RPMI8226 (cell line): ENCODE measurements at places on chromosomes 7 and 10.

DNA sequence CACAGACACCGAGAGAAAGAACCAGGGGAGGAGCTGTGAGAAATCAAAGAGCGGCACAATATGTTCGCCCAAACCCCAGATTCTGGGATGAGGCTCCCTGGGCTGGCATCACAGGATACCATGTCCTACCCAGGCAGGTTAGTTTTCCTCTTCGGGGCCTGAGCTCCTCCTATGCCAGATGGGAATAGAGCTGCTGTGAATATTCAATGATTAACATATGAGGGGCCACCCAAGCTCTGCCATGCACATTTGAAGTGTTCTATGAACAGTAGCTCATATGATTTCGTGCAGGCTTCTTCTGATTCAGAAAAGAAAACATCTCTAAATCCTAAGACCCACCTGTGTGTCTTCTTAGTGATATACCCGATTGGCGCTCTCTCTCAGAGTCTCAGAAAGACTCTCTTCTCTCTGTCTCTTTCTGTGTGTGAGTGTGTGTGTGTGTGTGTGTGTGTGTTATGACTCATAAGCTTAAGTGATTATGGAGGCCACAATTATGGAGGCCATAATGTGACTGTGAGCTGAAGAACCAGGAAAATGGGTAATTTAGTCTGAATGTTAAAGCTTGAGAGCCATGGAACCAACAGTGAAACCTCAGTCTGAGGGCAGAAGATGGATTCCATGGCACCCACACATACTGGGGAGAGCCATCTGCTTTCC, 220.5 kb downstream of the KLF6 start:
- DNase-seq = no peak

DNA sequence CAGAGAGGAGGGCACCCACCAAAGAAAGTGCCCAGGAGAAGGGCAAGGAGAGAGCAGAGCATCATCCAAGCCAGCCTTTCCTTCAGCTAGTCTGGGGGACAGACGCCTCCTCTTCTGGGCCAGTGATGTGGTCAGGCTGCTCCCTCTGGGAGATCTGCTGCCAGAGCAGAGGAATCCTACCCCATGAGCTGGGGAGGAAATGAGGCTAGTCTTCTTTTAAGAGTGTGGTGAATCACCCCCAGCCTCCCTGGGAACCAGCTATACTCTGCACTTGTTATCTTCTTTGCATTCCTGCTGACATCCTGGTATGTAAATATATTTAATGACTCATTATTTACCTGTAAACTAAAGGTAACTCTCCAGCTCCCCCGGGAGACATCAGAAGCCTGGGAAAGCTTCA, 41.6 kb upstream of the EPHB6 start:
- no peak for DNase-seq

DNA sequence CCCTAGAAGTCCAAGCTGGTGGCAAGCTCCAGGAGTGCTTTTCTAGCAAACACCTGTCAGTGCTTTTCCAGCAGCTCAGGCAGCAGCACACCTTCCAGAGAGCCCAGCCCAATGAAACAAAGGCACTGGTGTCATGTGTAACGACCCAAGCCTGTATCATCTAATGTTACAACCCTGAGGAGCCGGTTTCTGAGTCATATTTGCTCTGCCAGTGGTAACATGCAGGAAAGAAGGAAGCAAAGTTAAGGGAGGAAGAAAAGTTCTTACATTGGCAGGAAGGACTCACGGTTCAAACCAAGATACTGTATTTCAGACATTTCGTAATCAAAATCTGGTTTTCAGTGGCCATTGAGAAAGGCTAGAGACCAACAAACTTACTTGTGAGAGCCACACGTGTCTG, at the start of gene ANKRD22:
Gene ANKRD22 (minus strand): TSS at position 139 of the 400 bp plus-strand sequence. CDS start 237 bp downstream, outside the sequence.
- no peak for DNase-seq

- DNase-seq = no peak
Measured at GRCh38 chr7:133623721-133624120, 370.8 kb downstream of the EXOC4 start.

DNA sequence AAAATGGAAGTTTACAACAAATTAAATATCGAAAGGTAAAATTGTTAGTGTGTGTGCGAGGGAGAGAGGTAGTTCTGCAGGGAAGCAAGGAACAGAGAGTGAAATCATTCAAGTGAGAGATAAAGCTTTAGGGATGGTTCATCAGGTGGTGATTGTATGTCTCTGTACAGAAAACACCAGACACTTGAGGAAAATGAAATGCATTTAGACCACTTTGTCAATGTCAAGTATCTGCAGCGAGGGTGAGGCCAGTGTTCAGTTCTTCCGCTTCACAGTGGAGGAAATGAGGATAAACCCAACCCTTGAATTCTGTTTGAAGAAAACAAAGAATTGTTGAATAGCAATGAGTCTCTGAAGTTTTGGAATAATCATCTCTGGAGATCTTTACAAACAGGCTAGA, 14.4 kb upstream of the ITGB1 start:
- DNase-seq = no peak

GRCh38 chr7:41113719-41114118, 589.2 kb downstream of the INHBA start:
- DNase-seq = no peak

GRCh38 chr7:118352867-118353453, 128.5 kb downstream of the ANKRD7 start:
- DNase-seq = peak; percentile 42

- no peak for DNase-seq
Measured at GRCh38 chr7:47875998-47876744, 72.1 kb downstream of the PKD1L1 start.

DNA sequence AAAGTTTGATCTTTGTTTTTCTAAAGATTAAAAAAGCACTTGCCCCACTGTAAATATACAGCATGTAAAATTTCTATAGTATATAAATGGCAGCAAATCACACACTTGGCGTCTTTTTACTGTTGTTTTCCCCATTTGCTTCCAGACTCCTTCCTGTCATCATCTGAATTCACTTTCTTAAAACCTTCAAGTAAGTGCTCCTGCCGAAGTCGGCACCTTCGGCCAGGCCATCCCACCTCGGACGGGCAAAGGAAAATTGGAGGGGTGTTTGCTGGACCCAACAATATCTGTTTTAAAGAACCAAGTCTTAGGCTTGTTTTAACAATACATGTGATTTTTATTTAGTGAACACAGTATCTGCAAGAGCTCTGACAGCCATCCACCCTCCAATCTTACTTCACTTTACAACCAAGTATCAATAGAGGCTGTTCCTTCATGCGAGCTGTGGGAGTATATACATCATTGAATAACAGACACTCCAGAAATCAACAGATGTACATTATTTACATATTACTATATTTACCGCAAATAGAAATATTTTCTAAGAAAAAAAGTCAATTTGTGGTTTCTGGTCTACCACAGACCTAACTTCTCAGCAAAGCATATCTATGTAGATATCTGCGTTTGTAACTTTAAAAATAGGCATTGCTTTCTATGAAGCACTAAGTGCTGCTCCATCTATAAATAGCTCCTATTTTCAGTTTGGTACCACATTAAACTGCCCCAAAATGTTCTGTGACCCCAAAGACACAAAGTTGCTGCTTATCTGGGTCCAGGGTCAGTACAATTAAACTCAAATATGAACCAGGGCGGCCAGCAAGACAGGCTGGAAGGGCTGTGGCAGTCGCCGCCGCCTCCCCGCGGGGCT, 110.7 kb downstream of the CYTH3 start:
- no peak for DNase-seq

GRCh38 chr10:126312167-126312566, 76.1 kb downstream of the ADAM12 start:
- DNase-seq = no peak

GRCh38 chr7:147474862-147475261, 1115.7 kb upstream of the C7orf33 start:
- no peak for DNase-seq

- DNase-seq = no peak
Measured at GRCh38 chr10:62919776-62920175, 103.6 kb upstream of the EGR2 start.

DNA sequence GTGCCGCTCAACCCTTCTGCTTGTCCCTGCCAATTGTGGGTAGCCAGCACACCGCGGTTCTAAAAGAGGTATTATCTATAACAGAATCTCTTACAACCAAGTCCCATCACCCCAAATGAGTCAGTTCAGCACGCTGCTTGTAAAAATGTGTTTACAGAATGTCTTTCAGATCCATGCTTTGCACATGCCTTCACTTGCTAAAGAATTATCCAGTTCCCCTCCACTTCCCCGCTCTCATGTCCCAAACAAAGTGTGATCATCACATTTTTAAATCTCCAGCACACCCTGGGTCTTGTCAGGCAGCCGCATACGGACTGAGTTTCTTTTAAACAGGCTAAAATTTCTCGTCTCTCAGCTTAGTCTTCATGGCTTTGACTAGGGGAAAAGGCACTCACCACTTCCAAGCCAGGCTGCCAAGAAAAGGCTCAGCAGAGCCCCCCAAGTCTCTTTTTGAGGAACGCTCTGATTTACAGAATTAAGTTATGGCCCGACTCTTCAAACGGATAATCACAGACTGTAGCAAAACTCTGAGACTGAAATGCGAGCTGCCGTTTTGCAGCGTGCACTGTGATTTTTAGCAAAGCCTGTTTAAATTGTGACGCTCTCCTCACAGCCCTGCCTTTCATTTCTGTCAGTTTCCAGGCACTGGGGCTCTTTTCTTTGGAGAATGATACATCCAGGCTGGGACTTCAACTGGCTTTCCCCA, 29.8 kb upstream of the FGFR2 start:
- no peak for DNase-seq

DNA sequence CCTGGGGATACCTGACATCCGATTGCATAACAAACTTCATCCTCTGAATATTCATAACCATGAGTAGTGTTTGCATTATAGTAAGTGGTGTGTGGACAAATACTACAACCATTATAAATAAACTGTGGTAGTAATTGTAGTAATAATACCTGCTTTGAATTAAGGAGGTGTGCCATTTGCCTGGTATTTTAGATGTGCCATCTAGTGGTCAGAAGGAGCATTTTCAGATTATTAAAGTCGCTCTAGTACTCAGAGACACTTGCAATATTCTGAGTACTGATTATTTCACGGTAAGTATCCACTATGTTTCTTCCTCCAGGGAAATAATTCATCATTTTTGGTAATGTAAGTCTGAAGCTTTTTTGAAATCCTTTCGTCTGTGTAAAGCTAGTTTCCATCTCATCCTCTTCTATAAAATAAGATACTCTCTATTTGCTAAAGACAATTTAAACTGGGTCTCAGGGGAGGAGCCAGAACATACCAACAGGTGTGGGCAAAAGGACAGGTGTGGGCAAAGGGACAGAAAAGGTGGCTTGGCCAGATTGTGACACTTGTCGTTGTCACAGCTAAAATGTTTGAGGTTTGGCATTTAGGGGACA, 115.3 kb upstream of the WDR11 start:
- DNase-seq = peak; percentile 2

DNA sequence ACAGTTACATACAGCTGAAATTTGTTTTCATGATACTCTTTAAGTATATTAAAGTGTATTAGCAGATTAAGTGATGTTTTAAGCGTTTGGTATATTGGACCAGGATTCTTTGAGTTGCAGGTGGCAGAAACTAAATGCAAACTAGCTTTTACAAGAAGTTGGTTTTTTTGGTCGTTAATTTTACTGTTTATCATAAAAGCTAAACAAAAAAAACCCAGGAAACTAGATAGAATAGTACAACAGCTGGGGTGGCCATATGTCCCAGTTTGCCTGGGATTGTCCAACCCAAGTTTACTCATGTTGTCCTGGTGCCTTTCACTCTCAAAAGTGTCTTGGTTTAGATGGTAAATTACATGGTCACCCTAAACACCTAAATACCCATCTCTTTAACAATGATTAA, 108.7 kb downstream of the PHTF2 start:
- DNase-seq = no peak

DNA sequence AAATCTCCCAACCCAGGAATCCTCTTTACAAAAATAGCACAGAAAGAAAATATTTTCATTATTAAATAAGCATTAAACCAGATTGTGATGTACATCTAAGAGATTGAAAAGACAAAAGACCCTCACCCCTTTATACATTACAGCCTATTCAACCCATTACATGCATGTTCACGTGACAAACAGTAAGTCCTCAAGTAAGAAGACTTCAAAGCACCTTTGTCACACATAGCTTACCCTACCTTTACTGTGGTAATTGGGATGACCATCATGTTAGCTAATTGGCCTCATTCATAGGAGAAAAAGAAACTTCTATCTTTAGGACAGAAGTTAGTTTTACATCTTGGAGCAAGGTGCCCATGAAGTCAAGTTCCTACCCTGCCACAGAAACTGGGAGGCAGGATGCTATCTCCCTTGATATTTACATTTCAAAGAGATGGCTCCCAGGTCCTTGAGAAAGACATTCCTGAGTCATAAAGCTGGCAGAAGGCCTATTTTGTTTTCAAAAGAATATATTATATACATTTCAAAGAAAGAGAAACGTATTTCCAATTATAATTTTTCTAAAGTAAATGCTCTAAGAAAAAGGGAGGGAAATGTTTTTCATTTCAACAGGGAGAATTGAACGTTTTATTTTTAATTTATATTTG, 48.1 kb downstream of the GNAI1 start:
- DNase-seq = no peak

DNA sequence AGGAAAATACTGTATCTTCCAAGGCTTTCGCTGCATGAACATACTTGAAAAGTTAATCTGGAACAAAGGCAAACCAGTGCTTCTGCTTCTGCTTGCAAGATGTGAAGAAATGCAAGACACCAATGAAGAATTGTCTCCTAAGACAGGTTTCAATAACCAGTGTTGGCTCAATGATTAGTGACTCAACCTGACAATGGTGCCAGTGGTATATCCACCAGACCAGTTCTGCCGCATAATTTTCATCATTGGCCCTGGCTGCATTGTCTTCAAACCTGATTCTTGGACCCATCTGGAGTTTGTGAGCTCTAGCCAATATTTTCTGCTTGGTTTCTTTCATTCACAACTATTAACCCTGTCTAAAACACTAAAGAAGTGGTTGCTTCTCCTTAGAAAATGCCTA, 13.6 kb upstream of the STAMBPL1 start:
- DNase-seq = no peak

GRCh38 chr7:105990727-105991453, 27.8 kb downstream of the CDHR3 start:
- DNase-seq = no peak

- DNase-seq = peak; percentile 94
Measured at GRCh38 chr7:130486114-130486953, 5.6 kb upstream of the MEST start.

GRCh38 chr7:146956321-146956720, 839.7 kb downstream of the CNTNAP2 start:
- DNase-seq = peak; percentile 16

- peak; percentile 49 for DNase-seq
Measured at GRCh38 chr10:132542086-132542775, 4.6 kb downstream of the INPP5A start.
